COR-L47 (cell line): ENCODE measurements at places on chromosomes 6 and 20.
A peak's percentile ranks its signal among the peaks of the same experiment; 100 is the strongest.

- peak; percentile 62 for DNase-seq
Measured at GRCh38 chr20:5642155-5642981, 107.8 kb upstream of the SHLD1 start.

DNA sequence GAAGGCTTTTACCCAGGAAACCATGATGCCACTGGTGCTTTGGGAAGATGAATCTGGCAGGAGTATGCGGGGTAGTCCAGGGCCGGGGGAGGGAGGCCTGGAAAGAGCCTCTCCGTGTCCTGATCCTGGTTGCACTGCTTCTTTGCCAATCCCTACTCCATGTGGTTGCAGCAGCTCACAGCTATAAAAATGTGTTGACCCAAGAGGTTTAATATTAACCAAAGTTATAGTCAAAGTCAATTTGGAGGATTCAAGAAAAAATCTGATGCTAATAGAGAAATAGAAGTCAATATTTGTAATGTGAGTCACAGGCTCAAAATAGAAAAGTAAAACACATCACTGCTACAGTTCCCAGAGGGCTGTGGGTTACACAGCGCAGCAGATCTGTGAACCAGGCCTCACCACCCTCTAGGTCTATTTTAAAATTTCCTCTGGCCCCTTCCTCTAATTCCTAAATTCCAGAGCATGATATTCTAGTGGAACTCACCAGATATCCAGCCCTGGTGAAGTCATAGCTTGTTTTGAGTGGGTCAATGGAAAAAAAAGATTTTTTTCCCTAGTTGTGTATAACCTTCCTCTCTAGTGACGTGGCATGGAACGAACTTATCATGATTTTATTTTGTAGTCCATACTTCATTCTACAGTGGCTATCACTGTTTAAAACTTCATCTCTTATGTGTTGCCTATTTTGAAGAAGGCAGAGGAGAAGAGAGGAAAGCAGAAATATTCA is 63.2 kb upstream of the BMP2 start:
- DNase-seq: no peak

GRCh38 chr6:47360388-47360787 is 50.7 kb upstream of the TNFRSF21 start:
- no peak for DNase-seq

DNA sequence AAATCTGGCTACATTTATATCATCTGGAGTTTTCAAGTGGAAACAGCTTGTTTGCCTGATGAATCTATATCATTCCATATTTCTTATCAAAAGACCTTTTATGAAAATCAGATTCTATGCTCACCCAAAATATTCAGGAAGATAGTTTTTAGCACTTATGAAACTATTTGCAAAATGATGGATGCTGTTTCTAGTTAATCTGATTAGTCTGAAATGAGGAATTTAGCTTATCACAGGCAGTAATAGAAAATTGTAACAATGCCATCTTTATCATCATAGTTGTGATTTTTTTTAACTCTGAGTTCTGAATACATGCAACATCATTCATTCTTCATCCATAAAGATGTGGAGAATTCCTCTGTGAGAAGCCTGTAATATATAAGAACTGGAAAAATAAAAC is 229.7 kb downstream of the PLCB1 start:
- no peak for DNase-seq

GRCh38 chr6:84460491-84460890 is 233.0 kb upstream of the CEP162 start:
- DNase-seq: no peak

- no peak for DNase-seq
Measured at GRCh38 chr6:56767892-56768531, 125.3 kb upstream of the DST start.

DNA sequence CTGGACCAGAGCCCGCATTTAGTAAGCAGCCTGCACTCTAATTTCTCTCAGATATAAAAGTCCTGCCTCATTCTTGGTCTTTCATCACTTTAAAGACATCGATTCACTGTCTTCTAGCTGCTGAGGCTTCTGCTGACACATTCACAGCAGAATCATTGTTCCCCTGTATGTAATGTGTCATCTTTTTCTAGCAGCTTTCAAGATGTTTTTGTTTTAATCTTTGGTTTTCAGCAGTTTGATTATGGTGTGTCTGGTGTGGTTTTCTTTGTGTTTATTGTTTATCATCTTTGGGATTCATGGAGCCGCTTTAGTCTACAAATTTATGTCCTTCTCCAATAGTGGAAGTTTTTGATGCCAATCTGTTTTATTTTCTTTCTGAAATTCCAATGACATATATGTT is 157.3 kb upstream of the STMND1 start:
- no peak for DNase-seq

DNA sequence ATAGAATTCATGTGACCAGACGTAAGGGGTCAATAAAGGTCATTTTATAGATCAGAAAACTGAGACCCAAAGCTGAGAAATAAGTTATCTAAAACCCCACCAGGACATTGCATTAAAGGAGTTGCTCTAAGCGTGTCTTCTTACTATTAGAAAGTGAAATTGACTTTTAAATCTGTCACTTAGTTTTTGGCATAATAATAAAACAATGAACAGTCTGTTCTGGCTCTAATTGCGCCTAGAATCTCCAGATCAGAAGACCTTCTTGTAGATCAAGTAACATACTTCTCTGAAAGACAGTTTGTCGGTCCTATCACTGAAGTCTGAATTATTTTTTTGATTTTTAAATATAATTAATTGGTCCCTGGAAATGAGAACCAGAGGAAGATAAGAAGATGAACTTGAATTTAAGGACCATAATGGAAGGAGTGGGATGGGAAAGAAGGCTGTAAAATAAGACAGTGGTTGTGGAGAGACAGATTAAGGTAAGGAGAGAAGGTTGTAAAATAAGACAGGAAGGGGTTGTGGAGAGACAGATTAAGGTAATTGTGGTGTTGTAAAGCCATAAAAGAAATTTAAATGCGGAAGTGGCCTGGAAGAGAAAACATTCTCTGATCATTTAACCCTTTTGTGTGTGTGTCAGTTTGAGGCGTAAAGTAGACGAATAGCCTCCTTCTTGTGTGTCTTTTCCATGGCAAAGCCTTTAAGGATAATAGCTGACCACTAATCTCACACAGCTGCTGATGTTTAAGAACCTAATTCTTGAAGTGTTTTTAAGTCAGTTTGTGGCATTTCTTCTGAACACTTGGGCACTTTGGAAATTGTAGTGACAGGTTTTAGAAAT is 20.1 kb downstream of the TOP1 start:
- no peak for DNase-seq

- DNase-seq: no peak
Measured at GRCh38 chr20:50285376-50286173, 94.9 kb downstream of the CEBPB start.

DNA sequence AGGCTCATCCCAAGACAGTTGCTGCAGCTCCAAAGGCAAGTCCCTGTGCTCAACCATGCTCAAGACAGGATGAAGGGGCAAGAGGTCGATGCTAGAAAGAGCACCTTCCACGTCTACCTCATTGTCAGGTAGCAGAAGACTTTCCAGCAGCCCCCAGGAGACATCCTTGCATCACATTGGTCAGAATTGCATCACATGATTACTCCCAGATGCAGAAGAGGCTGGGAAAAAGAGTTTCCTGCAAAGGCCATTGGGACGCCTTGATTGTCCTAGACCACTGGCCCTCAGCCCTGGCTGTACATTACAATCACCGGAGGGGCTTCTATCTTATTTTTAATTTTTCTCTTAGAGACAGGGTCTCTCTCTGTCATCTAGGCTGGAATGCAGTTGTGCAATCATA is 17.3 kb upstream of the ZNF334 start:
- DNase-seq: no peak

- DNase-seq: no peak
Measured at GRCh38 chr20:34495916-34496315, 20.3 kb upstream of the DYNLRB1 start.
